Caco-2 (cell line): ENCODE measurements at places on chromosomes 4 and X.

GRCh38 chr4:168610911-168611530 is 114.2 kb downstream of the PALLD start:
- no peak for DNase-seq

DNA sequence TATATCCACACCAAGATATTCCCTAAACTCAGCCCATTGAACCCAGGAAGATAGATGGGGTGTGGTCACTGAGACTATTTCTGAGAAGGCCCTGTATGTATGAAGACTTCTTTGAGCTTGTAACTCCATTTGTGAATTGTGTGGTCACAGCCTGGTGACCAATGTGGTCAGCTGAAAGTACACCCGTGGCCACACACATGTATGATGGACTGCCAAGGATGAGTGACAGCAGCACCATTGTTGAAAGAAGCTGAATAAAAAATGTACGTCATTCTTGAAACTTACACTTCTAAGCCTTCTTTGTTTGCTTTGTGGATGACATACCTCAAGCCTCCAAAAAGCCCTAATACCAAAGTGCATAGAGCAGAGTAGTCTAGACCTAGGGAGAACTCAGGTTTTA is 581.4 kb downstream of the RAB28 start:
- DNase-seq = no peak

GRCh38 chr4:78960926-78961325 is 21.7 kb upstream of the PAQR3 start:
- DNase-seq = no peak

DNA sequence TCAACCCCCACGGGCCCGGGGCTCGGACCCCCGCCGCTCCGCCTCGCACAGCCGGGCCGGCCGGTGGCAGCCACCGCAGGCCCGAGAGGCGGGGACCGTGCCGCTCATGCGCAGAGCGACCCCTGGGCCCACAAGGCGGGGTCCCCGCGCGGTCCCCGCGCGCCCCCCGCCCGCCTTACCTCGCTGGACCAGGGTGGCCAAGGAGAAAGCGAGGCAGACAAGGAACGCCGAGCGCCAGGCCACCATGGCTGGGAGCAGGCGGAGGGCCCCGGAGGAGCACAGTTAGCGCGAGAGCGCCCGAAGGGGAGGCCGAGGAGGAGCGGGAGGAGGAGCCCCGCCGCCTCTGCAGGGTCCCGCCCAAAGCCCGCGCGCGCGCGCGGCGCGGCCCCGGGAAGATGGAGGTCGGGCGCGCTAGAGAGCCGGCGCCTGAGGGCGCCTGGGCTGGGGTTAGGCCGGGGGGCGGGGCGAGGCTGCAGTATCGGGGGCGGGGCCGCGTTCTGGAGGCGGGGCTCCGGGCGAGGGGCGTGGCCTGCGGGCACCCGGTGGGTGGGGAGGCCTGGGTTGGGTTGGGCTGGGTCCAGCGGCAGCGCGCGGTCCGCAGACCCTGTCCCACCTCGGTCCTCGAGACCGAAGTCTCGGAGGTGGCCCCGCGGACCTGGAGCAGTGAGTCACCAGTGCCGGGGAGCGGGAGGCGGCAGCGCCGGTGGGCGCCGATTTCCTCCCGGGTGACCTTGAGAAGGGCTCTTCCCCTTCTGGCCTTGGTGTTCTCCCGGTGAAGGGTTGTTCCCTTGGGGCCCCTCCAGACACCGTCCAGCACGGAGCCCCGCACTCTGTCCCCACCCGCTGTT is at the start of gene CD99L2:
TSS of gene CD99L2 (minus strand) at position 326 of the 848 bp plus-strand sequence. CDS start at position 246, 80 bp downstream.
- DNase-seq = peak; percentile 89

- peak; percentile 73 for DNase-seq
Measured at GRCh38 chr4:2817701-2818350, 24.9 kb downstream of the SH3BP2 start.

GRCh38 chr4:163113921-163114713 is 52.6 kb downstream of the NAF1 start:
- DNase-seq = no peak

DNA sequence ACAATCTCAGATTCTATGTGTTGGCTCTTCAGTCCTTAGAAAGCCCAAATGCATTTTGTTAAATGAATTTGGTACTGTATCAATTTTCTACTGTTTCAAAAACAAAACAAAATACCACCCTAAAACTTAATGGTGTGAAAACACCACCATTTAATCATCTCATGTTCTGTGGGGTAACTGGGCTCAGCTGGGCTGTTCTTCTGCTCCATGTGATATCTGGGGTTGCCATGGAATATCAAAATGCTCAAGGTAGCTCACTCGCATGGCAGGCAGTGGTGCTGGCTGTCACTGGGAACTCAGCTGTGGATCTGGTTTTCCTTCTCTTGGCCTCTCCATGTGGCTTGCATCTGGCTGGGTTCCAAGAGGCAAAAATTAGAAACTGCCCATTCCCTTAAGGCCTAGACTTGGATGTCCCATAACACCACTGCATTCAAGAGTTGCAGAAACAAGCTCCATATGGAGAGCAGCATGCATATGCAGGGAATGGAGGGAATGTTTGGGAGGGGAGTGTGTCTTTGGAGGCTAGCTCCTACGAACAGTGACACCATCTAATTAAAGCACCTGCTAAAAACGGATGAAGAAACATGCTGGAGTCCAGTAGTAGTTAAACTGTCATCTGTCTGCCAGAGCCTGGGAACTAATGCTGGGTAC is 279.2 kb downstream of the STK32B start:
- no peak for DNase-seq

DNA sequence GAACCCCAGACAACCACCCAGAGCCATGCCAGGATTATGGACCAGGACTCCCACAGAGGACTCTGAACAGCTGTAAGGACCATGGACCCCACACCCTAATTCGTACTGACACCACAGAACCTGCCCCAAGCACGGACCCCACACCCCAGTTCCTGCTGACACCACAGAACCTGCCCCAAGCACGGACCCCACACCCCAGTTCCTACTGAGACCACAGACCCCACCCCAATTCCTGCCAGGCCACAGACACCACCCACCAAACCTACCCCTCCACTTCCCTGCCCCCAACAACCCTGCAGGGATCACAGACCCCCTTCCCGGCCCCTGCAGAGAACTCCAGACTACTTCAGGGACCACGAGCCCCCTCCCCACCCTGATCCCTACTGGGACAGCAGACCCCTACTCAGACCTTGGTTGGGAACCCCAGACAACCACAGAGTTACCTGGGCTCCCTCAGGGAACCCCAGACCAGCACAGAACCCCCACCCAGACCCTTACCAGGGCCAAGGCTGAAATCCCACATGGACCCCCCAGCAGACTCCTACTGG is 1.4 kb upstream of the DHRSX start:
- no peak for DNase-seq

DNA sequence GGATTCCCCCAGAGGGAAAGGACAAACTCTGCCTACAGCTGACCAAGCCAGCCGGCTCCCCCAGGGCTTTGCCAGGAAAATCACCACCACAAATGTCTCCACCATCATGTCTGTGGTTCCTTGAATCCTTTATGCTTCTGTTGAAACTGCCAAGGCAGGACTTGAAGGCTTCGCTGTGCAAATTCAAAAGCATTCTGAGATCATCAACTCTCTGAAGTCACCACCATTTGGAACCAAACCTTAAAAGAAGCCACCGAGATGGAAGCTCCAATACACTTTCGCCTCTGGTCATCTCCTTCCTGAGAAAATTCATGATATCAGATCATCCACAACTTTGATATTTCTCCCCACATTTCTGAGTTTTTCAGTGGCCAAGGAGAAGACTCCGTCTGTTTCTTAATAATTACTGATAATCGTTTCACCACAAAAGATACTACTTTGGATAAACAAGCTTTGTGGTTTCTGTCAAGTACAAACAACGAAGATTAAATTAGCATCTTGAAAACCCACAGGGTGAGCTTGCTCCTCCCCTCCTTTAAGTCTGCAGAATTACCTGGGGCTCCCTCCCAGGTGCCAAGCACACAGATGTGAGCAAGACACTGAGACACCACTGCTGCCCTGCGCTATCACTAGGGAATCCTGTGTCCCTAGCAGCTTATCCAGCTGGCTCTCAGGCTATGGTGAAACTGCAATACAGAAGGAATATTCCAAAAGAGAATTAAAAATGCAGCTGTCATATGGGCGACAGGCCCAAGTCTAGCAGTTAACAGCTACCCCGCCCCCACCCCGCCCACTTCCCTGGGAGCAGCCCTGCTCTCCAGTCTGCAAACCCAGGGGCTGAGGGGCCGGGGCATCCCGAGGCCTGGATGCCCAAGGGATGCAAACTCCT is 125.0 kb upstream of the TBL1X start:
- DNase-seq = no peak

GRCh38 chr4:95013236-95013635 is 255.5 kb downstream of the BMPR1B start:
- no peak for DNase-seq

DNA sequence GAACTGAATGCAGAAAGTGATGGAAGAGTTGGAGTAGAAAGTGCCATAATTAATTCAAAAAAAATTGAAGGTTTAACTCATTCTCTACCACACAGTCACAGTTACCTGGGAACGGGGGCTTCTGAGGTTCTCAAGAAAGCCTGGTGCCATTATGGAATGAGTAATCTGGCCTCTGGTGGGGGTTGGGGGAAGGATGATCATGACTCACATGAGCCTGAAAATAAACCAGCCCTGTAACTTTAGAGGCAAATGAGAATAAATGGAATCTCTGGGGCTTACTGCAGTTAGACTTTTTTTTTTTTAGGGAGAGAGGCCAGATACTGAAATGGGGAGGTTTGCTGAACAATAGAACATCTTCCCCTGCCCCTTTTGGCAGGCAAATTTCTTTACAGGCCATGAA is 55.3 kb downstream of the SOD3 start:
- DNase-seq = no peak

DNA sequence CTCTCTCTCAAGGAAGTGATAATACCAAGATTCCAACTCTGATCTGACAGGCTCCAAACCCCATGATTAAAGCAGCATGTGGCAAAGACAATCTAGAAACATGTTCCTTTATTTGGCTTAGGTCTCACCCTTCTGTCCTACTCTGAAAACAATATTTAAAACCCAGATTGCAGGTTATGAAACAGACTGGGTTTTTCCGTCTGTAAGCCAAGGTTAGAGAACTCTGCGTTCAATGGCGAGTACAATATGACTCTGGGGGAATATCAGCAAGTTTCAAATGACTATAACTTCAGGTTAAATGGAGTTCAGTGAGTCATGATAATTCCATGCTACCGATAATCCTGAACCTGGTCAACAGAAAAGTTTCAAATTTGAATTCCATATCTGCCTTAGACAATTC is 50.8 kb downstream of the ANAPC10 start:
- DNase-seq = no peak

DNA sequence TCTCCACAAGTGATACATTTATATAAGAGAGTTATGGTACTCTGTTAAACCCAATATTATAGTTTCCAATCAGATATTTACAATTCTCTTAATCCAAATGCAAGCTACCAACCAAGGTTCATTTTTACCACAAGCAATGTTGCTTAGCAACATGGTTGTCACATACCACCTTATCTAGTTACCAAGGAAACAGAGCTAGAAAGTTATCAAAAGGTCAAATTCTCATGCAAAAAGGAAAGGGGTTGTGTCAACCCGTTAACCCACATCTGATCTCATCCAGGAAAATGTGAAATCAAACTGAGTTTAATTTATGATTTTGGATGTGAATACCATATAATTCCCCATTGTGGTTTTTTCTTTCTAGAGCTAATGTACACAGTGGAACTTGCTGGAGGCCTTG is 274.1 kb upstream of the MAGEB2 start:
- DNase-seq = peak; percentile 25

DNA sequence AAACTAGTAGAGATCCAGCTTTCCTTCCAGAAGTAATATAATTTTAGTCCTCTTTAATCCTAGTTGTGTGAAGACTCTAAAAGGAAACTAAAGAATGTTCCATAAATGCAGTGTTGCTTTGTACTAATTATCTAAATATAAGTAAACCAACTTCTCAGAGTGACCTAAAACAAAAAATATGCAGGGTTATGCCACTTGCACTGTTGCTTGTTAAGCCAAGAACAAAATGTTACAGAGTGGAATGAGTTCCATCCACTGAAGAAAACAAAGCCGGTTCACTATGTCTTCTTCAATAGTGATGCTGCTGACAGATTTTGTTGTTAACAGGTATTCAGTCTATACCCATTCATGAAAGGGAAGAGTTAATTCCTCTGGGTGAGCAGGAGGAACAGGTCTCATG is 252.0 kb upstream of the DIAPH2 start:
- no peak for DNase-seq

GRCh38 chrX:25131055-25131454 is 115.3 kb upstream of the ARX start:
- DNase-seq = no peak

GRCh38 chrX:39877905-39878304 is 219.9 kb downstream of the BCOR start:
- no peak for DNase-seq

- no peak for DNase-seq
Measured at GRCh38 chr4:56200275-56200674, 187.0 kb downstream of the AASDH start.

DNA sequence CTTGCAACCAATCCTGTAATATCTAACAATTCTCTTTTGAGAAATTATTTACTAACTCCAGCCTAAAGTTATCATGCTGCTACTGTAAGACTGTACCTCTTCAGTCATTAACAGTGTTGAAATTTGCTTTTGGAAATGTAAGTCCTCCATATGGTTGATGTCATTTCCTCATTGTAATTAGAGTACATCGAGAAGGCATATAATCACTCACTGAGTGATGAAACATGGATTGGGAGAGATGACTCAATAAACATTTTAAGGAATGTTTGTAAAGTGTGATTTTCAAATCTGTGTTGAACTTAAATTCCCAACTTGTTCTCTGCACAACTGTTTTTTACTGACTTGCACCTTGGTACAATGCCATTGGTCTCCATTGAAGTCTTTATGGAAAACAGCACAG is 61.2 kb downstream of the HMGB2 start:
- no peak for DNase-seq

- DNase-seq = no peak
Measured at GRCh38 chrX:152899874-152900719, 2.2 kb downstream of the ZNF185 start.

DNA sequence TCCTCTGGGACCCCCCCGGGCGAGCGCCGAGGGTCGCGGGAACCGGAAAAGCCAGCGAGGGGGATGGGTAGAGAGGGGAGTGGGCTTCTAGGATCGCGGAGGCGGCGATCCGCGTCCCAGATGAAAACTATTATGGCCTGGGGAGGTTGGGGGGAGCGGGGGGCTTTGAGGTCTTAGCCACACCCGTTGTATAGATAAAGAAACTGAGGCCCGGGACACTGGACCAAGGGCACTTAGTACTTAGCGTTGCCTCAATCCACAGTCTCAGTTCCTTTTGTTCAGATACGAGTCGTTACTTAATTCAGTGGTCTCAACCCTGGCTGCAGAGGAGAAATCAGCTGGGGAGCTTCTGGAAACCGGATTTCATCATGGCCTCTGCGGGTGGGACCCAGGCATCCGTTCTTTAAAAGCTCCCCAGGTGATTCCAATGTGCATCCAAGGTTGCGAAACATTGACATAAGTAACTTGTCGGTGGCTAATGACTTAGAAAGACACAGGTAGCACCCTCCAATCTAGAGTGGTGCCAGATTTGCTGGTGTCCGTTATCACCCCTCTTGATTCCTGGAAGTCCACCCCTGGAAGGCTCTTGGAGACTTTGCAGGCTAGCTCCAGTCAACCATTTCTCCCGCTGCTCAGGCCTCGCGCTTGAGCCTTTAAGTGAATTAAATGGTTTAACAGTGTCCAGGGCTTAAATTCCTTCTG is 90.7 kb downstream of the GEMIN8 start:
- no peak for DNase-seq
